Activated naive CD4-positive, alpha-beta T cell (primary cell): ENCODE measurements at places on chromosomes 3 and 15.

DNA sequence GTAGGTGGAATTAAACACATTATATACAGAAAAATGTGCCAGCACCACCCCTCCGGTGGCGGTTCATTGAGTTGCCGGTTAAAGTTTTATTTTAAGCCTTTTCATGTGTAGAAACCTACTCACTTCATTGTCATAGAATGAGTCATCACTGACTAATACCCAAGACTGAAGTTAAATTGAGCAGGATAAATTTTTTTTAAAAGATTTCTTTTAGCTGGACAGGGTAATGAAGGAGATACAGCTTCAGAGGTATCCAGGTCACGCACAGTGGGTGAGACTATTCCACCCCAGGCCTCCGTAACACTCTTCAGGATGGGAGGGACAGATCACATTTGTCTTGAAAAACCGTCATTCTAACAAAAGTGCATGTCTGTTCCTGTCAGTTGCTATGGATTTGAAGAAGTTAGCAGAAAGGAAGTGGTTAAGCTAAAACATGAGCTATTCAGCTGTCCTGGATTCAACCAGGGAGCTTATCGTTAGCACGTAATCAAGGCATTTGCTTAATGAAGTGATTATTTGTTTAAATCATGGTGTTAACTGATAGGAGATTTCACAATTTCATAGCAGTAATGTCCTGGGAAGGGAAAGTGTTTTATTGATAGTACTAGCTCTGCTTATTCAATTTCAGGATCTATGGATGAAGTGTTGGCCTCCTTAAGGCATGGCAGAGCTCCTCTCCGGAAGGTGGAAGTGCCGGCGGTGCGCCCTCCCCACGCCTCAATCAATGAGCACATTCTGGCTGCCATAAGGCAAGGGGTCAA is 23.4 kb downstream of the WHAMM start:
- DNase-seq, result no peak

DNA sequence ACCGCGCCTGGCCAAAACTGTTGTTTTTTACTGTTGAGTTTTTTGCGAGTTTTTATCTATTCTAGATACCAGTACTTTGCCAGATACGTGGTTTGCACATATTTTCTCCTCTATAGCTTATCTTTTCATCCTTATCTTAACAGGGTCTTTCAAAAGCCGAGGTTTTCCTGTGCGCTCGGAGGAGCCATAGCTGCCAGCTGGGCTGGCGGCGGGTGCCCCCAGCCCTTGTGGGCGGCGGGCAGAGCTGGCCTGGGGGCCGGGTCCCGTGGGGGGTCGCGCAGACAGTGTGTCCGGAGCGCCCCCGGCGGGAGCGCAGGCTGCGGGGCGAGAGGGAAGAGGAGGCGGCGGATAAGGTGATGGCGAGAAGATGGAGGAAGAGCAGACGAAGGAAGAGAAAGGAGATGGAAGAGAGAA is 11.1 kb upstream of the EIF4A2 start:
- no peak for DNase-seq

- no peak for DNase-seq
Observed at GRCh38 chr15:57217778-57218598, 158.3 kb upstream of the CGNL1 start.

- DNase-seq, result no peak
Observed at GRCh38 chr3:131797776-131798175, 237.0 kb downstream of the CPNE4 start.

DNA sequence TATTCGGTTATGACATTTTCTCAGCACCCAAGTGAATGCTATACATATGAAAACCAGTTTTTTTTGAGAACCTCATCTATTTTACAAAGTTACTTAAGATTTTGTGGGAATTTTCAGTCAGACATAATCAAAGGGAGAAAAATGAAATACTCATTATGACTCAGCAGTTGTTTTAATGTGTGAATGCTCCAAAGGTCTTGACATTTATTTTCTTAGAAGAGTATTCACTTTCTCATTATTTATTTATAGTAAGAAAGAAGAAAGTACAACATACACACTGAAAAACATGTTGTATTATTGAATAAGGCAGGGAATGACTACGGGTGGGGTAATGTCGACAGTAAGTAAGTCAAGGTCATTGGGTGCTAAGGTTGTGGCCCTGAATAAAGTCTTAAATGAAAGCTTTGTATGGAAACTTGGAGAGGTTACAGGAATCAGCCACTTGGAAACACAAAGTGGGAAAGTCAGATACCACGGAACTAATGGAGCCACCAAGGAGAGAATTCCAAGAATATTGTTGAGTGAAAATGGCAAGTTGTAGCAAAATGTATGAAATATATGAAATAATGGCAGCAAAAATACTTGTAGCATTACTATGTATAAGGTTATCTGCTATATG is 844.5 kb downstream of the TBL1XR1 start:
- no peak for DNase-seq

GRCh38 chr15:29692527-29692926 is 129.7 kb downstream of the TJP1 start:
- no peak for DNase-seq

GRCh38 chr3:78645628-78646310 is 1122.0 kb downstream of the ROBO1 start:
- DNase-seq, result no peak

- DNase-seq, result no peak
Observed at GRCh38 chr3:29701326-29701983, 420.6 kb downstream of the RBMS3 start.

DNA sequence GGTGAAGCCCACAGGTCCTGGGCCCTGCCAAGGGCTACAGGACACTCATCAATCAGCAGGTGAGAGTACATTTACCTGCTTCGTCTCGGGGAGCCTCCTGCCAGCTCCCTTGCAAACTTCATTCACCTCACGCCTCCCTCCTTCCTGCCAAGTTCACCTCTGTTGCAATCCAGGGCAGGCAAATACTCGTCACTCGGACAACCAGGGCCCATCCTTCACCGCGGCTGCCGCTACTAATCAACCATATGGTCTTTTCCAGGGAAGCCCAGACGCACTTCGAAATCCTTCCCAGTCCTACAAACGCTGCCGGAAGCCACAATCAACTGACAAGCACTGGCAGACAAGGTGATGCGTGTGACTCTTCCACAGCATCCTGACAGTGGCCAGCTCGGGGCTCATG is 200.7 kb upstream of the NSMCE3 start:
- DNase-seq, result no peak

DNA sequence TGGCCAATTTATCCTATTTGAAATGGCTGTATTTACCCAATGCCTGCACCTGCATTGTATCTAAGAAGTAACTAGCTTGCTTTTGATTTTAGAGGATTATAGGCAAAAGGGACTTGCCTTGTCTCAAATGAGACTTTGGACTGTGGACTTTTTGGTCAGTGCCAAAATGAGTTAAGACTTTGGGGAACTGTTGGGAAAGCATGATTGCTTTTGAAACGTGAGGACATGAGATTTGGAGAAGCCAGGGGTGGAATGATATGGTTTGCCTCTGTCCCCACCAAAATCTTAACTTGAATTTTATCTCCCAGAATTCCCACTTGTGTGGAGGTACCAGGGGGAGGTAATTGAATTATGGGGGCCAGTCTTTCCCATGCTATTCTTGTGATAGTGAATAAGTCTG is 1505.4 kb downstream of the SI start:
- DNase-seq, result no peak

GRCh38 chr3:171184372-171184771 is 157.9 kb upstream of the SLC2A2 start:
- DNase-seq, result no peak

DNA sequence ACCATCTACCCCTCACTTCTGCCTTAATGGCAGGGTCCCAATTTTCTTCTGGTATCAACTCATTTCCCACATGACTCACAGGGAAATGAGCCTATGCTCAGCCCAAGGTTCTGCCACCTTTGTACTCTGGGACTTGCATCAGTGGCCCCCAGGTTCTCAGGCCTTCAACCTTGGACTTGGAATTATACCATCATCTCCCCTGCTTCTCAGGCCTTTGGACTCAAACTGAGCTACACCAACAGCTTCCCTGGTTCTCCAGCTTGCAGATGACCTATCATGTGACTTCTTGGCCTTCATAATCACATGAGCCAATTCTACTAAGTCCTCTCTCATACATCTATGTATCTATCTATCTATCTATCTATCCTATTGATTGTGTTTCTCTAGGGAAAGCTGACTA is 149.5 kb downstream of the PLCH1 start:
- DNase-seq, result no peak

GRCh38 chr3:192005989-192006388 is 545.0 kb downstream of the PYDC2 start:
- no peak for DNase-seq

GRCh38 chr3:8443829-8444791 is 57.5 kb upstream of the LMCD1 start:
- DNase-seq, result no peak
